ENCODE measurements at places on chromosomes 5 and 9.

DNA sequence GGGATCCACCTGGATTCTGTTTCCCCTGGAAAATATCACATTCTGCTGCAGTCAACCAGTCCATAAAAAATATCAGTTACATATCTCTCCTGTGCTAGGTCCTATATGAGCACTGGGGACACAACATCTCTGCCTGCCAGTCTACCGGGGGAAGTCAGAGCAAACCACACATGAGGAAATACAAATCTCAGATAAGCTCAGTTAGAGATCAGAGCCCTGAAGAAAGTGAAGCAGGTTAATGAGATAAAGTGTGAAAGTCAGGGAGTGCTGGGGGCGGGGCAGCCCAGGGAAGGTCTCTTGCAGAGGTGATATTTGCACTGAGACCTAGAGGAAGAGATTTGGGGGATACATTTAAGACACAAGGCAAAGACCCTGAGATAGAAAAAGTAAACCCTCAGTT lies 67.8 kb upstream of the SLC1A1 start:
- no peak for DNase-seq

- DNase-seq, result no peak
Observed at GRCh38 chr9:4955836-4956235, 29.2 kb upstream of the JAK2 start.

- DNase-seq, result no peak
Observed at GRCh38 chr5:38237681-38238080, 20.7 kb upstream of the EGFLAM start.

DNA sequence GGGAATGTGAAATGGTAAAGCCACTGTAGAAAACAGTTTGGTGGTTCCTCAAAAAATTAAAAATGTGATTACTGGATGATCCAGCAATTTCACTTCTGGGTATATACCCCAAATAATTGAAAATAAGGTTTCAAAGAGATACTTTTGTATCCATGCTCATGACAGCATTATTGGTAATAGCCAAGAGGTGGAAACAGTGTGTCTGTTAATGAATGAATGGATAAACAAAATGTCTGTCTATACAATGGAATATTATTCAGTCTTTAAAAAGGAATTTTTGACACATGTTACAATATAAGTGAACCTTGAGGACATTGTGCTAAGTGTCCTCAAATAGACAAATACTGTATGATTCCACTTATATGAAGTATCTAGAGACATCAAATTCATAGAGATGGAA lies 40.1 kb downstream of the NUP214 start:
- no peak for DNase-seq

GRCh38 chr9:17799369-17799768 lies 220.5 kb downstream of the SH3GL2 start:
- DNase-seq, result no peak

DNA sequence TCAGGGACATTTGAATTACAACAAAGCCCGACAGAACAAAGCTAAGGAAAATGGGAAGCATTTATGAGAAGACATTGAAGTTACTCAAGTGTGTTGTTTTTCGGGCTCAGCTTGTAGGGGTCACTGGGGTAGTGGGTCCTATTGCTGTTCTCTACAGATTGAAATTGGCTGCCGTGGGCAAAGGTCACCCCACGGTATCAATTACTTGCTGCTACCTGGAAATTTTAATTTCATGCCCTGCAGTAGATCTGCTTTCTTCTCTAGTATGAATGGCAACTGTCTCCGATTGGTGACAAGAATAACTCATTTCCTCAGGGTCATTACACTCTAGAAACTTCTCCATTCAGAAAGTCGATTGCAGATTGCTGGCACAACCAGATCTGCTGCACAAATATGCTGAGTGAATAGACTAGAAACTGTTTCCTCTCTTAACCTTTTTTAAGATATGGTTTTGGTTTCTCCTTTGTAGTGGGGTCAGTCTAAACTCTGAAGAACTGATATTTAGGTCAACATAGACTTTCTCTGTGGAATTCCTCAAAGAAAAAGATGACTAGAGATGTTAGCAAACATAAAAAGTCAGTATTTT lies 454.1 kb downstream of the ARHGEF28 start:
- DNase-seq, result no peak

DNA sequence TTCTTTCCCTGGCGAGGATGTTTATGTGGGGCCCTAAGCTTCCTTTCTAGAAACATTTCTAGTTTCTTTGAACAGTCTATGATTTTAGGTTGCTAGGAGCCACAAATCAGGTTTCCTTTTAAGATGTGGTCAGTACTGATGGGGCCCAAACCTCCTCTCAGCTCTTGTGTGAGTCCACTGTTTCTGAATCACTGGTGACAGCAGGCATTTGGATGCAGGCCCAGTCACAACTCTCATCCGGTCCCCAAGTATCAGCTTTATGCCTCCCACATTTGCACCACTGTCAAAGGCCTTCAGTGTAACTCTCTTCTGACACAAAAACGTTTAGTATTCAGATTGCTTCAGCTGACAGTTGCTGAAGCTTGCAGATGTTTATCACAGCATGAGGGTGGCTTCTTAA lies 7.8 kb downstream of the DMRT2 start:
- DNase-seq, result no peak

- no peak for DNase-seq
Observed at GRCh38 chr9:3032898-3033297, 189.0 kb upstream of the PUM3 start.

DNA sequence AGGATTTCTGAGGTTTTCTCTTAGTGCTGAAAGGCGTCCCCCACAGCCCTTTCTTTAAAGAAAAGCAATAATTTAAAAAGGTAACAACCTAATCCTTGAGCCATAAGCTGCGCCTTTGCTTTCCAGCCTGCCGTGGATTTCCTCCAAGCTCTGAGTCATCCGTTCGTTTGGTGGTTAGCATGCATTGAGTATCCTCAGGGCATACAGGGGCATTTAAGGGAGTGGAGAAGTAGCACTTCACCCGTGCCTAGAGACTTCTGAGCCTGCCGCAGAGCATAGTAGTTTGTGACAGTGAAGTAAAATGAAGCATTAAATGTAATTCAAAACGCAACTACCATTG lies 892 bp upstream of the TNC start:
- no peak for DNase-seq

DNA sequence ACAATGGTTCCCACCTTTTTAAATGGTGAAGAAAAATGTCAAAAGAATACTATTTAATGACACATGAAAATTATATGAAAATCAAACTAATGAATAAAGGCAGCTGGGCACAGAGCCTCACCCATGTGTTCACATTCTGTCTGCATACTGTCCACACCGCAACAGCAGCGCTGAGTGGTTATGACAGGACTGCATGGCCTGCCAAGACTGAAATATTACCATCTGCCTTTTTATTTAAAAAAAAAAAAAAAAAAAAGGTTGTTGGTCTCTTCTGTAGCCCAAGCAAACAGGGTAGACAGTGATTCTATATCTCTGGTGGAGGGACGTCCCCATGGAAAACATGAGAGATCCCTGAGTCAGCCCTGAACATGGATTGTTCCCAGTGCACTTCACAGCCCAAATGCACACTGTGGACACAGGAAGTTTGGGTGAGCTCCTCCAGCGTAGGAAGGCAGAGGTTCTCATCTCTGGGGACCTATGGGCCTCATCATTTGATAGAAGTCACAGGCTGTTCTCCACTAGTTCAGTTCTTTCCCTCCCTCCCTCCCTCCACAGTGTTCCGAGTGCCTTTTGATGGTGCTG lies 44.9 kb upstream of the SHC3 start:
- DNase-seq, result no peak

DNA sequence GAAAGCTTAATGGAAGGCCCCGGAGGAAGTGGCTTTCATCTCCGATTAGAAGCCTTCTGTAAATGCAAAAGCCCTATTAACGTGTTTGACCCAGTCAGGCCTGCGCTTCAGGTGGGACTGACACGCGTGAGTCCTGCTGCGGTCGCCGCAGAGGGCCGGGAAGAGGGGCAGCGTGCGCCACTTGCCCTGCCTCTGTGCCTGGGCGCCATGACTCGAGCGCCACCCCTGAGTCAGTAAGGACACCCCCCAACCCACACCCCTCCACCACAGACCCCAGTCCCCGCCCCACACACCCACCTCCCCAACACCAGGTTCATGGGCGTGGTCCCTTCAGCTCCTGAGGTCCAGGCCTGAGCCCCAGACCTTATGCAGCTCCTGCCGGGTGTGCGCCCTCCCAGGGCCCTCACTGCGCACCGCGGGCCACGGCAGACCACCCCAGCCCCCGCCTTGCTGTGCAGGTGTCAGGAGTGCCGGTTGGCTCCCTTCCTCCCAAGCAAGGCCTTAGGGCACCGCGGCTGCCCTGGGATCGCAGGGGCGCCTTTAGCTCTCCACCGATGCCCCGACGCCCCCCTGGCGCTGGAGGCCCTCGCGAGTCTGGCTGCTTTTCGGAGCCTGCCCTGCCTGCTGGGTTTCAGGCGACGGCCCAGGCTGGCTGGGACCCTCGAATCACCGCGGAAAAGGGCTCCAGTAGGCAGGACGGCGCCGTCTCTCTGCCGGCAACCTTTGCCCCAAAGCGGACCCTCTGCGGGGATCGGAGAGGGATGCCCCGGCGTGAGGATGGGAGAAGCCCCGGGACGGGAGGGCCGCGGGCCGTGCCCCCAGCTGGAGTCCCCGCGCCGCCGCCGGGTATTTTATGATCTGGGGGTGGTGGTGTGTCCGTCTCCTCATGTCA lies 625 bp upstream of the OLFM1 start:
- DNase-seq, result no peak

Data from CD4-positive, alpha-beta T cell treated with Interleukin-15 for 4 hours (primary cell).